Left kidney (tissue), 8 donors: ENCODE measurements at places on chromosomes 12 and 14. TPM values are rescaled to one million over a fixed set of nuclear protein-coding genes. Genes with fewer than 3 reads are reported as not detected.
A peak's percentile ranks its signal among the peaks of the same experiment; 100 is the strongest.

EIF4B gene
- 519 TPM for polyA plus RNA-seq

REC8 gene
- polyA plus RNA-seq, result 88.7 TPM

DPF3 gene
- 5.3 TPM for polyA plus RNA-seq

GRCh38 chr12:58961166-58961565 lies 40.9 kb upstream of the LRIG3 start:
- DNase-seq, result peak; percentile 15

- DNase-seq, result no peak
Observed at GRCh38 chr14:106505366-106505765, 979.0 kb downstream of the TMEM121 start.

FGD4 gene
- 19.2 TPM for polyA plus RNA-seq

- no peak for DNase-seq
Observed at GRCh38 chr14:58463147-58463546, 35.6 kb downstream of the KIAA0586 start.

NRDE2 gene
- polyA plus RNA-seq, result 28.1 TPM

DNA sequence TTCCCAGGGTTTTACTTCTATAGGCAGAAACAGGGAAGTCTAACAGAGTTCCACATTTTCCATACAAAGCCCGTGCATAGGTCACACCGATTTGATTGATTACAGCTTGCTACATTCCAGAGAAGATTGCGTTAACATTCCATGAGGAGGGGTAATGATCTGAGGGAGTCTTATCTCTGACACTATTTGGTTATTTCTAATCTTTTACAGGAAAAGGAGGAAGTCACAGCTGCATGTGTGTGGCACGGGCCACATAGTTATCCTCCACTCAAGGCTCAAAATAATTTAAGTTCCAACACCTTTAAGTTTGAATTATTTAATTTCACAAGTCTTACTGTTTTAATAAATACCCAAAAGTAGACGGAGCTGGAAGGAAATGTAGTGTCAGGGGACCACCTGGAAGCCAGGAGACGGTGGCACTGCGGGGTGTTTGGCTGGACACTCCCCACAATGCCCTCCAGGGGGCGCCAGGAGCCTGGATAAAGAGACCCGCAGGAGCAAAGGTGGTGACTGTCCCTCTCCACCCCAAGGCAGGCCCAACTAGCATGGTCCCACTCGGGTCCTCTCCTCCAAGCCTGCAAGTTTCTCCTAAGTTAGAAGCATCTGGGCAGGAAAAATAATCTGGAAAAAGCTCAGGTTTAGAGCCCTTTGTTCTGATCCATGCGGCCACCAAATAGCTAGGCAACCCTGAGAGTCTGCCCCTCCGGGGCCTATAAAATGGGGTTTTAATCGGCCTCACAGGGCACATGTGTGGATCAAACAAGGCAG lies 20.2 kb downstream of the KRT8 start:
- no peak for DNase-seq

GRCh38 chr14:82124511-82124910 lies 590.9 kb upstream of the SEL1L start:
- DNase-seq, result no peak

GRCh38 chr14:75915045-75915444 lies 66.8 kb downstream of the TGFB3 start:
- DNase-seq, result no peak

GRCh38 chr12:95976416-95976832 lies 19.7 kb downstream of the HAL start:
- no peak for DNase-seq

DNA sequence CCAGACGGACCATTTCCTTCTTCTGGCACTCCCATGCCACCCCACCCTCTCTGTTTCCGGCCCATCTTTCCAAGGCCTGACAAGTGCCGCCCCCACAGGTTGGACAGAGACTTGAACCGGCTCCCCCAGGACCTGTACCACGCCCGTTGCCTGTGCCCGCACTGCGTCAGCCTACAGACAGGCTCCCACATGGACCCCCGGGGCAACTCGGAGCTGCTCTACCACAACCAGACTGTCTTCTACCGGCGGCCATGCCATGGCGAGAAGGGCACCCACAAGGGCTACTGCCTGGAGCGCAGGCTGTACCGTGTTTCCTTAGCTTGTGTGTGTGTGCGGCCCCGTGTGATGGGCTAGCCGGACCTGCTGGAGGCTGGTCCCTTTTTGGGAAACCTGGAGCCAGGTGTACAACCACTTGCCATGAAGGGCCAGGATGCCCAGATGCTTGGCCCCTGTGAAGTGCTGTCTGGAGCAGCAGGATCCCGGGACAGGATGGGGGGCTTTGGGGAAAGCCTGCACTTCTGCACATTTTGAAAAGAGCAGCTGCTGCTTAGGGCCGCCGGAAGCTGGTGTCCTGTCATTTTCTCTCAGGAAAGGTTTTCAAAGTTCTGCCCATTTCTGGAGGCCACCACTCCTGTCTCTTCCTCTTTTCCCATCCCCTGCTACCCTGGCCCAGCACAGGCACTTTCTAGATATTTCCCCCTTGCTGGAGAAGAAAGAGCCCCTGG lies 1.2 kb upstream of the CMTM5 start:
- no peak for DNase-seq

DNA sequence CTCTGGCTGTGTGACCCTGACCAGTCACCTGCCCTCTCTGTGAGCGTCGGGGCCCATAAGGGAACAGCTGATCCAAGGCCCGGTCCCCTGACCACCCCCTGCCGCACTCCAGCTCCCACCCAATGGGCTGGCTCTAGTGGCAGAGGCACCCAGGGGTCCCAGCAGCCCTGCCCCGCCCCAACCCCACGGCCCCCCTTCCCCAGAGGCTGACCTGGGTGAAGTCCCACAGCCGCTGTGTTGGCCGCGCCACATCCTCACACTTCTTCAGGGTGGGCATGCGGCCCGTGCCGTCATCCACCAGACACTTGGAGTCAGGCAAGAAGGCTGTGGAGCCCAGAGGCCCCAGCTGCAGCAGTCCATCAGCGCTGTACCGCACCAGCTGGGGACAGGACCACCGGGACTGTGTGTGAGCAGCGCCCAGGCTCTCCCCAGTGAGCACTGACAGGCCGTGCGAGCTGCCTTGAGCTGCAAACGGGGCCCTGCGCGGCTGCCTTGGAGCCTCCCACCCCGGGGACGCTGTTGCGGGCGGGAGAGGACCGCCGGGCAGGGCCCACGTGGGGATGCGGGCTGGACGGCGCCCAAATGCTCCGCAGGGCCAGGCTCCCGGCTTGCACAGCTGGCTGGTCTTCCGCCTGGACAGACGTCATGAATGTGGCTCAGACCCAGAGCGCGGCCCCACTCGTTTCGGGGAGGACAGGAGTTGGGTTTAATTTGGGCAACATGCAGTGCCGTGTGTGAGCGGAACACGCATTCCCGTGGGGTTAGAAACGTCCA lies 53.5 kb downstream of the NOC4L start:
- DNase-seq, result no peak

- no peak for DNase-seq
Observed at GRCh38 chr12:83018088-83018487, 331.4 kb downstream of the TMTC2 start.

DNA sequence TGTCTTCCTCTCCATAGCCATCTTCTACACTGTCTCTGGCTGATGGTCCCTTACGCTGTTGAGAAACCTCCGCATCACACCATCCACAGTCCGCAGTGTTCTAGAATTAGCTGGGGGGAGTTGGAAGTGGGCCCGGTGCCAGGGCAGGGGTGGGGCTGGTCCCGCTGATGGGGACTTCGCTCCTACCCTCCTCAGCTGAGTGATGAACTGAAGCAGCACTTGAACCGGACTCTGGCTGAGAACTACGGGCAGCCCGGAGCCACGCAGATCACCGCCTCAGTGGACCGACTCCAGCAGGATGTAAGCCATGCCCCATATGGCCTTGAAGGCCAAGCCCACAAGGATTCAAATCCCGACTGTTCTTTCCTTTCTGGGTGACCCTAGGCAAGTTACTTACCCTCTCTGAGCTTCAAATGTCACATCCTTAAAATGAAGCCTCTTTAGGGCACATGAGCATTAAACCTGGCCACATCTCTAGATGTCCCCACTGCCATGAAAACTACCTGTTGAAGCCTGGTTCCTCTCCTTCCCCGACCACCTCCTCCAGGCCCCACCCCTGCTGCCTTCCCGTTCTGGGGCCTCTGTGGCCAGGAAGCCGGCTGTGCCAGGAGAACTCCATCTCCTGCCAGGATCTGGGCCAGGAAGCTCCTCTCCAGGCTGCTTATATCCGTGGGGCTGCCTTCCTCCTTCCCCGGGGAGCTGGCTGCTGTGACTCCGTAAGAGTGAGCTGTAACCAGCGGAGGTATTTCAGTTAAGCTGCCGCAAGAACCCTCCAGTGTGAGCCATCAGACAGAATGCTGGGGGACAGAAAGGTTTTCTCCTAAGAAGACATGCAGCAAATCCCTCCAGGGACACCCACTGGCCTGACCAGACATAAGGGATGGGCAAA lies 53.1 kb downstream of the TSPAN11 start:
- DNase-seq, result no peak

DNA sequence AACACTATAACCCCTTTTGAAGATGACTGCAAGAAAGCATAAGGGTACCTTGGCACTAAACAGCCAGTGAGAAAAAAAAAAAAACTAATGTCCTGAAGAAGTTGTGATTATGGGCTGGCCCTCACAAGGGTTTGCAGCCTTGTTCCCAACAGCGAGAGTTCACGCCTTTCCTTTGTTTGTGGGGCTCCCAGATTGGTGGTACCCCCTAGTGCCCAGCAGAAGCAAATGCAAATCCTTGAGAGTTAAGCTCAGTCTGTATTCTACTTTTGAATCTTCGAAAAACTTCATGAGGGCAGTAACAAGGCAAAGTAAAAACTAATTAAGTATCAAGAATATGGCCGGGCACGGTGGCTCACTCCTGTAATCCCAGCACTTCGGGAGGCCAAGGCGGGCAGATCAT lies 238.9 kb upstream of the LMO3 start:
- no peak for DNase-seq

PTGDR gene
- 0.76 TPM for polyA plus RNA-seq

- peak; percentile 72 for DNase-seq
Observed at GRCh38 chr12:131830335-131830913, 2.2 kb downstream of the MMP17 start.

ZC2HC1C gene
- 7.8 TPM for polyA plus RNA-seq

DNA sequence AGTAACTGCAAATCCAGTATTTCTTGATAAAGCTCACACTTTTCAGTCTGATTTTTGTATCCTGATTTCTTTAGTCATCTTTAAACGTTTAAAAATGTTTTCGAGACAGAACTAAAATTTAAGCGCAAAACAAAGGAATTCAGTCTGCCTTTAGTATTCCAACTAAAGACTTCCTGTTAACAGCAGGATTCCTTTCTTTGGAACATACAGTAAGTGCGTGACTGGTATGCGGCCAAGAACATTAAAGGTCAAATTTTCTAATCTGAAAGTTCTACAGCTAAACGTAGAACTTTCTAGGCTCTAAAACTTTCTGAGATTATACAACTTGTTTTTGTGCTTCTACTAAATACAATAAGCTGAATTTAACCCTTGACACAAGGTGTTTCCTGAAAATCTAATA lies 9.9 kb downstream of the SAV1 start:
- DNase-seq, result peak; percentile 43

GRCh38 chr14:29865299-29865698 lies 62.3 kb downstream of the PRKD1 start:
- DNase-seq, result no peak

- DNase-seq, result no peak
Observed at GRCh38 chr14:89479802-89480201, 62.8 kb upstream of the FOXN3 start.

CD27 gene
- 1.2 TPM for polyA plus RNA-seq

GRCh38 chr14:24278424-24278823 lies 7.0 kb upstream of the RABGGTA start:
- DNase-seq, result no peak

GRCh38 chr14:36513451-36514277 lies 6.4 kb downstream of the NKX2-1 start:
- DNase-seq, result no peak

DNA sequence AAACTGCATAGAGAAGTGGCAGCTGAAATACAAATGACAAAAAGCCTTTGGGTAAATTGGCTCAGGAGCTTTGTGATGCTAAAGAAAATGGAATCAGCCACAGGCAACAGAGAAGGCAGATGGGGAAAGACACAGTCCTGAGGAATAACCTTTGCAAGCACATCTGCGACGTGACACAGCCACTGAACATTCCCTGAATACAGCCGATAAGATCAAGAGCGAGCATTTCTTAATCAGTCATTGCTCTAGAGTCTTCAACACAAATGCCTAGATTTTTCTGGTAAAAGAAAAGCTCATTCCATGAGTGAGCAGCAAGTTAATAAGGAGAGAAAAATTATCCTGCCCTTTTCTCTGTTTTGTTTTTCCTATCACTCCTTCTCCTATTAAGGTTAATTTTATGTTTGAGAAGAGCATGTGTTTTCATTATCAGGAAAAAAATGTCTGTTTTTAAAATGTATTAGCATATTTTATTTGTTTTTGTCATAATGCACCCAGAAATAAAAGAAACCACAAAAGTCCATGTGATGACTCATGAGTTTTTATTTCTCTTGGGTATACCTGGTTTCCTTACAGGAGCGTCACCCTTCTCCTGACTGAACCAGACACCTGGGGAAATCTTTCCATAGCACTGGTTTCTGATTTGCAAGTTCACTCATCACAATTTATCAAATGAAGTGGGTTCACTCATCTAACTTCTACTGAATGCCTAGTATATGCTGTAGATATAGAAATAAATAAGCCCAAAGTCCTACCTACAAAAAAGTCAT lies 45.4 kb upstream of the PCED1B start:
- DNase-seq, result no peak

DNA sequence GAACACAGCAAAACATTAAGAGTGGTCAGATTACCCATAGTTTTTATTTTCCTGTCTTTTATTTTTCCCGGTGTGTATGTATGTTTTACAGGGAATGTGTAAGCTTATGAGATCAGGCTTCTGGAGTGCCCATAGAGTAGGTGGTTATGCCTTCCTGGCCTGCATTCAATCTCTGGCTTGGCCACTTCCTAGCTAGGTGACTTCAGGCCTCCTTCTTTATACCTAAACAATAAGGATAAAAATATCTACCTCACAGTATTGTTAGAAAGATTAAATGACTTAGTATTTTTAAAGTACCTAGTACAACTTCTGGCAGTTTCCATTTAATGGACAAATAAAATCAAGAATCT lies 42.4 kb downstream of the ITPR2 start:
- DNase-seq, result no peak

TEX52 gene
- polyA plus RNA-seq, result 3.1 TPM

C14orf39 gene
- polyA plus RNA-seq, result 1.0 TPM

GLS2 gene
- 2.7 TPM for polyA plus RNA-seq

DNA sequence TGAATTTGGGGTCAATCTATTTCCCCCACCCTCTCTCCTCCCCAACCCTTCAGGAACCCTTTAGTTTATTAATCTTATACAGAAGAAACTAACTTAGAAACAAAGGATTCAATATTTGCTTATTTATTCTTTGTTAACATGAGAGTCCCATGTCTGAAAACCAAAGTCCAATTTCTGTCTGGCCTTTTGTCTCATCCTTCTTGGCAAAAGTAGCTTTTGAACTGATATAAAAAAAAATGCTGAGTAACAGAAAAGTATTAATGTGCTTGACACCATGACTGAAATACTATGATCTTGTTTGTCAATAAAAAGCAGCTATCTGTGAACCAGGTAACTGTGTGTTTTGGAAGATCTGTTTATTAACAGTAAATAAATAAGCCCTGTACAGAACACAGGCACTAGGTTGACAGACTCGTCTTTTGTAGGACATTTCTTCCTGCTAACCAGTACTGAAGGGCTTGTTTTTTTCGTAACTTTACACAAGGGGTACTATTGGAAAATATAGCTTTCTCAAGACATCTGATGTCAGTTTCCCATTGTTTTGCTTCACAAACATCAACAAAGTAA lies 10.8 kb downstream of the PIGH start:
- DNase-seq, result no peak

WNT5B gene
- polyA plus RNA-seq, result 5.5 TPM
